Immature natural killer cell (primary cell): ENCODE measurements at places on chromosomes 2 and 18.
A peak's percentile ranks its signal among the peaks of the same experiment; 100 is the strongest.

DNA sequence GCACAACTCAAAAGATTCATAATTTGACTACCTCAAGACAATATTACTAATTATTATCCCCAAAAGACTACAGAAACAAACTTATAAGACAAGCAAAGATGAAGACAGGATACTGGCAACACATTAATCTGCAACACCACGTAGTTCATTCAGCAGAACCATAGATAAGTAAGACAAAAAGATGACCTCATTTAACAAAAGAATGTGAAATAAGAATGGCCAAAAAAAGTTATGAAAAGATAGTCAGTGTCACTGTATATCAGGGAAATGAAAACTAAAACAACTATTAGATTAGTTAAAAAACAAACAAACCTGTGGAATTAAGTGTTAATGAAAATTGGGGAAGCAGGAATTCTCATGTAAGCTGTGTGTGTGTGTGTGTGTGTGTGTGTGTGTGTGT, 19.4 kb downstream of the PSMD14 start:
- DNase-seq = no peak

GRCh38 chr2:18560797-18561085, 288 bp upstream of the RDH14 start:
- no peak for DNase-seq

DNA sequence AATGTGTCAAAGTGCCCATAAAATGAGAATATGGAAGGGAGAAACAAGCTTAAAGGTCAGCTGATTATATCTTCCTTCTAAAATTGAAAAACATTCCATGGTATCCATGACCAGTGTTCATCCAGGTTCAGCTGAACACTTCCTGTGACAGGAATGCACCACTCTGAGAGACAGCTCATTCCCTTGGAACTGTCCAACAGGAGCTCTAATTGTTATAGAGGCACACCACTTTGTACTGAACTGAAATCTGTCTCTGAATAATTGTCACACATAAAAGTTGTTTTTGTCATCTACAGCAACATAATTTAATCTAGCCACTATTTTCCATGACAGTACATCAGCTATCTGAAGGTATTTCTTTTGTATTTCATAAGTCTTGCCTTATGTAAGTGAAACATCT, 195.9 kb upstream of the ZNF804A start:
- no peak for DNase-seq

GRCh38 chr2:65320042-65320725, 92.6 kb downstream of the ACTR2 start:
- DNase-seq = no peak

DNA sequence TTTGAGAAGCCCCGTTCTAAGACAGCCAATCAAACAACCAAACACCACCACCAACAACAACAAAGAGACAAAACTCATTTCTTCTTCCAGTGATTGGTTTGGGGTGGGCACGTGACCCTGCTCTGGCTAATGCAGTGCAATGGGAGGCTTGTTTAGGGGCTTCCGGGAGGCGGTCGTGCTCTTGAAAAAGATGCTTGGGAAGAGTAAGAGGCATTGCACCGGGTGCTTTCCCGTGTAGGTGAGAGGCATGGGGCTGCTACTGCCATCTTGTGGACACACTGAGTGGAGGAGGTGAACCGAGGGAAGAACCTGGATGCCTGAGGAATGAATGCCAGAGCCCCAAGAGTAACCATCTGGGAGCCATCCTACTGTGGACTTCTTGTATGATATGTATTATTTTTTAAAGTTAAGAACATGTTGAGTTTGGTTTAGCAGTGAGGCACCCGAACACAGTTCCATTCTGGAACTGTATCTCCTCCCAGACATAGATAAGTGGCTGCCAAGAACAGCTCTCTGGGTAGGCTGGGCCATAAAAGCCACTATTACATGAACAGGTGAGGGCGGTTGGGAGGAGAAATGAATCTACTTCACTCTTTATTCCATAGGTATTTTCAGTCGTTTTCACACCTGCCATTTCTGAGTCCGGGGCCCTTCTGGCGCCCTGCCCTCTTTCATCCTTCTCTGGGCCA, 19.1 kb upstream of the ARHGAP25 start:
- DNase-seq = peak; percentile 41

GRCh38 chr18:2589345-2590068, 18.1 kb downstream of the NDC80 start:
- DNase-seq = no peak
